ENCODE measurements at places on chromosomes 4 and X. TPM values are rescaled to one million over a fixed set of nuclear protein-coding genes. Genes with fewer than 3 reads are reported as not detected.

Gene CLCN5
- total RNA-seq, result 1.7 TPM

Gene RAB9B
- total RNA-seq, result 0.23 TPM

Gene ZIC3
- not detected for total RNA-seq

Gene HHIP
- 0.84 TPM for total RNA-seq

Gene ATOH1
- total RNA-seq, result not detected

Gene GRIA2
- not detected for total RNA-seq

Gene SMIM43
- 0.29 TPM for total RNA-seq

Gene BEX1
- not detected for total RNA-seq

DNA sequence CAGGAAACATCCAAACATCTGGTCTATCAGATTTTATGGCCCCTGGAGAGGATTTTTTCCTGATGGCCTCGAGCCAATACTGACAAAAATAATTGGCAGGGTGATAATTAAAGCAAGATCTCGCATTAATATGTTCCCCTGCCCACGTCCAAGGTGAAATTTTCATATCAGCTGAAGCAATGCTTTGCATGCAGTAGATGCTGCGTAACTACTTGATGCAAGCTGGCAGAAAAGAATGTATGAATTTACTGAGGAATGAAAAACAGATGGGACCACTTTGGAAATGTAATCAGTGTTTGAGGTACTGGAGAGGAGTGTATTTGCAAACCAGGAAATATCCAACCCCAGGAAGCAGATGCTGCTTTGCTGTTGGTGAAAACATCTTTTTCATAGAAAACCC lies 36.8 kb upstream of the REST start:
- no peak overlapping the region for H3K27ac ChIP-seq
- peaks cover 10% of the 10 kb centered on the region for H3K4me1 ChIP-seq
- no peak overlapping the region for H3K4me3 ChIP-seq
- H3K36me3 ChIP-seq, result no peaks in the 10 kb centered on the region

DNA sequence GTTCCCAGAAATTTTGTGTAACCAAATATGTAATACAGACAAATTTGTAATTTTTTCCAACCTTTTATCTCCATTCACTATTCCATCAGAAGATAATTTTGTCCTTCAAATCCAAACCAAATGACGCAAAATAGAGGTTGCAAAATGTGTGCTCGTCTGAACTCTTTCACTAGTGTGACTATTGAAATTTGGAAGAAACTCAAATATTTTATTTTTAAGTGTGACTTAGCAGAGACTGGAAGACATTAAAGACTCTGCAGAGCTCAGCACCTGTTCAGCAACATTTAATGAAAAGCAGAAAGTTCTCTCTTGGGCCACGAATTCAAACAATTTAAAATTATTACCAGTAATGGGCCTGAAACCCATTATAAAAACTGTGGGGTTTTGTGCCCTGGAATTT lies 30.0 kb upstream of the APELA start:
- no peaks in the 10 kb centered on the region for H3K27me3 ChIP-seq
- no peak for DNase-seq
- H3K4me1 ChIP-seq, result no peaks in the 10 kb centered on the region
- no peak overlapping the region for H3K27ac ChIP-seq

DNA sequence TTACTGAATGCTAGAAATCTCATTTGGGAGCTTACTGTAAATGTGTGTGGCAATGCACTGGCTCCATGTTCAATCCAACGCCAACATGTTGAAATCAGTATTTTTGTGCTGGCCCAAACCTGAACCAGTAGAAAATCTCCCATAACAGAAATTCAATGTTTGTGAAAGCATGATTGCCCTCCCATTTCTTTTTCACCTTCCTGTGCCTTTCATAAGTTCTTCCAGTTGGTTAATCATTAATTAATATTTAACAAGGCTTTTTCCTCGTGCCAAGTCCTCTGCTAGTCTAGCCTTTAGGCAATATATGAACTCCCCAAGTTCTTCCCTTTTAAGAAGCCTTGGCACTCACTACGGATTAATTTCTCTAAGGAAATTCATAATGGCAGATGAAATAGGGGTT lies 1.3 kb upstream of the PLS3 start:
- H3K27ac ChIP-seq, result peak overlapping the region; percentile 90
- H3K27me3 ChIP-seq, result no peaks in the 10 kb centered on the region

GRCh38 chrX:22730542-22730941 lies 269.2 kb upstream of the DDX53 start:
- peaks cover 6% of the 10 kb centered on the region for H3K4me1 ChIP-seq
- DNase-seq, result no peak
- H3K4me3 ChIP-seq, result no peak overlapping the region

DNA sequence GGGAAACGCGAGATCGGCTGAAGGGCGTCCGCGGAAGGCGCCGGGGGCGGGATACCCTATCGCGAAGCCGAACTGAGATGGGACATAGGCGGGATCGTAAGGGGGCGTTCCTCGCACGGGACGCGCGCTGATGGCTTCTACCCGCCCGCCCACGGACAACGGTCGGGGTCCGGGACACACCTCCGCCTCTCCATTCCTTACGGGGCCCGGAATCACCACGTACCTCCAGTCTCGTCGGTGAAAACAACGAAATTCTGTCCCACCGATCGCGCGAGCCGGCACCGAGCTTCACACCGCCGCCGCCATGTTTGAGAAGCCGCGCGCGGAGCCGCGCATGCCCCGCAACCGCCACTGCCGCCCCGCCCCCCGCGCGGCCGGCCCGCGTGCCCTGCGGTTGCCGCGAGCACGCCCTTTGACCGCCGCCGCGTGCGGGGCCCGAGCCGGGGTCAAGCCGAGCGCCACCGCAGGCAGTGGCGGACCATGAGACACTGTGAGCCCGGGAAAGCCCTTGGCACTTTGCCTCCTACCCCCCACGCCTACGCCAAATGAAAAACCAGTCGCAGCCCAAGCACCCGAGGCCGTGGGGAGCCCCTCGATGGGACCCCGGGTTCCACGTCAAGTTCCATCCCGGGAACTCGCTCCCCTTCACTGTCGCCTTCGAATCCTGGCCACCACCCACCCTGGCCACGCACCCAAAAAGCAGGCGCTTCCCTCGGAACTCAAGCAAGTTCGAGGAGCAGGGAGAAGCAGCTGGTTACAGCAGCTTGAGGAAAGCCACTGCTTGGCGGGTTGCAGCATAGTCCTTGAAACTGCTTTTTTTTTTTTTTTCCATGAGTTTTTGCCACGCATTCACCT lies at the start of gene SCML2:
SCML2 (minus strand) TSS at position 320 of the 855 bp plus-strand sequence. CDS start 20,617 bp downstream, outside the sequence.
- H3K27me3 ChIP-seq, result peaks cover 4% of the 10 kb centered on the region
- no peaks in the 10 kb centered on the region for H3K36me3 ChIP-seq
- H3K4me3 ChIP-seq, result peak within 1 kb of the TSS; percentile 88
- H3K27ac ChIP-seq, result peak within 1 kb of the TSS; percentile 84

DNA sequence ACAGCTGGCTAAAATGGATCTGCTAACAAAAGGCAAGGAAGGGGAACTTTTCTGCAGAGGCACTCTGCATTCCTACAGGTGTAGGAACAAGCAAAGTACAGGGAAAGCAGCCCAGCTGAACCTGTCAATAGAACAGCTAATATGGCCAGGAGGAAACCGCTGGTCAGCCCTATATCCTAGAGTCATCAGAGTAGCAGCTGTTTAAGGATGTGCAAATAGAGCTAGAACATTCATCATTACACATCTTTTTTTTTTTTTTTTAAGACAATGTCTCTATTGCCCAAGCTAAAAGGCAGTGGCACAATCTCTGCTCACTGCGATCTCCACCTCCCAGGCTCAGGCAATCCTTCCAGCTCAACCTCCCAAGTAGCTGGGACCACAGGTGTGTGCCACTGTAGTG lies 163.0 kb downstream of the BTC start:
- no peak for DNase-seq
- peaks cover 4% of the 10 kb centered on the region for H3K36me3 ChIP-seq
- H3K4me3 ChIP-seq, result no peak overlapping the region

DNA sequence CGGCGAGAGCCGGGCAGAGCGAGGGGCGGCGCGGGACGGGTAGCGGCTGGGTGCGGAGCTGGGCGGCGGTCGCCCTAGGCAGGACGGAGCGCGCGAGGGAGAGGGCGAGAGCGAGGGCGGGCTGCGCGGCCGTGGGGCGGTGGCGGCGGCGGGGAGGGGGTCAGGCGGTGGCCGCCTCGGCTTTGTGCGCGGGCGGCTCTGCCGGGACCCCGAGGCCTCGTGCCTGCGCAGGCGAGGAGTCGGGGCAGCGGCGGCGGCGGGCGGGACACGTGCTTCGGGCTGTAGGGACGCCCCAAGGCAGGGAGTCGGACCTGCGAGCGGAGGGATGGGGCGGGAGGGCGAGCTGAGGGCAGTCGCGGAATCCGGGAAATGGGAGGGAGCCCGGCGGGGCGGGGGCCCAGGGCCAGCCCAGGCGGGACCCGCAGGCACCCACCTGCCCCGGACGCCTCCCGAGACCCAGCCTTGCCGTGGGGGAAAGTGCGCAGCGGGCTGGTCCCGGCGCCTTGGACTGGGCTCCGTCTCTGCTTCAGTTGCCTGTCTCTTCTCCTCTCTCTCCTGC lies 465 bp downstream of the BMPR1B start:
- DNase-seq, result no peak

DNA sequence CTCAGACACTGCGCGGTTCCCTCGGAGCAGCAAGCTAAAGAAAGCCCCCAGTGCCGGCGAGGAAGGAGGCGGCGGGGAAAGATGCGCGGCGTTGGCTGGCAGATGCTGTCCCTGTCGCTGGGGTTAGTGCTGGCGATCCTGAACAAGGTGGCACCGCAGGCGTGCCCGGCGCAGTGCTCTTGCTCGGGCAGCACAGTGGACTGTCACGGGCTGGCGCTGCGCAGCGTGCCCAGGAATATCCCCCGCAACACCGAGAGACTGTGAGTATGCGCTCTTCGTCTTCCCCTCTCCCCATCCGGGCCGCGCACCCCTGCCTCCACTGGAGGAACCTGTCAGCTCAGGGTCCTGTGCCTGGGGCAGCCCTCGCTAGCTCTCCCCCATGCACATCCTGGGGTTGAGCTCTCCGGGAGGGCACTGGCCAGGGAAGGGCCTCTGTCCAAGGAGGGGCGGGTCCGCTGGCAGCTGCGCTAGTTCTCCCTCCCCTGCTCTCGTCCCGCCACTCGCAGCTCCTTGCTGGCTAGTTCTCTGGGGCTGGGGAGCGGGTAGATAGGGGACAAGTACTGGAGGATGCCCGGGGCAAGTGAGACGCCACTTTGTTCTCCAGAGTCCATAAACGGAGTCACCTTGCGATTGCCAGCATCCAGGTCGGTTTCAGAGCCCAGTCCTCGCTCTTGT lies 2.2 kb downstream of the SLIT2 start:
- peak overlapping the region; percentile 91 for H3K27ac ChIP-seq
- peaks cover 48% of the 10 kb centered on the region for H3K36me3 ChIP-seq
- H3K4me1 ChIP-seq, result peaks cover 59% of the 10 kb centered on the region

- DNase-seq, result no peak
- H3K27ac ChIP-seq, result no peak overlapping the region
- H3K27me3 ChIP-seq, result peaks cover 7% of the 10 kb centered on the region
- H3K4me1 ChIP-seq, result peaks cover 6% of the 10 kb centered on the region
Measured at GRCh38 chrX:48028091-48028490, 21.3 kb downstream of the SPACA5 start.

- H3K4me1 ChIP-seq, result peaks cover 46% of the 10 kb centered on the region
- peaks cover 4% of the 10 kb centered on the region for H3K36me3 ChIP-seq
- no peak overlapping the region for H3K27ac ChIP-seq
- H3K4me3 ChIP-seq, result no peak overlapping the region
Measured at GRCh38 chr4:182922501-182923284, 5.5 kb upstream of the DCTD start.

DNA sequence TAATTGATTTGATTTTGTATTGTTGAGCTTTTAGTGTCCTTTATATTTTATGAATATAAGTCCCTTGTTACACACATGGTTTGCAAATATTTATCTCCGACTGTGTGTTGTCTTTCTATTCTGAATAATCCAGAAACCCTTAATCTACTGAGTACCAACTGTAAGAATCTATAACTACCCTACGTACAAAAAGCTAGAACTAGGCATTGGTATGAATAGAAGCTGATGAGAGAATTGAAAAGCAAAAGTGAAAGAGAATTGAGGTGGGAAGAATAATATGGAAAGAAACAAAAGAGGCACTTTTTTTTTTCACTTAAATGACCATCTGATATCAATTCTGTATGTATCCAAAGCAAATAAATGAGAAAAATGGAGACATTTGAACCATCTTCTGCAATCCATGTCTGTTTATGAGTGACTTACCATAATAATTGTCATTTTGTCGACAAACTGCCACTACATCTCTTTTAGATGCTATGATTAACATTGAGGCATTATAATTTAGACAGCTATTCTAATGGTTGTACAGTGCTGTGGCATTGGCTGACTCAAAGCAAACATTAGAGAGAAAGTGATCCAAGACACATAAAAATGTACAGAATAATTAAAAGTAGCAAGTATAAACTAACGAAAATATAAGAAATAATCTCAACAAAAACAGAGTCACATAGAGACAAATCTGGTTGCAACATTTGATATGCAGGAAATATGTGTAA lies 1516.6 kb upstream of the AGA start:
- H3K36me3 ChIP-seq, result peaks cover 10% of the 10 kb centered on the region
- H3K27ac ChIP-seq, result no peak overlapping the region
- no peaks in the 10 kb centered on the region for H3K4me1 ChIP-seq
- no peak overlapping the region for H3K4me3 ChIP-seq
- H3K27me3 ChIP-seq, result peaks cover 2% of the 10 kb centered on the region

- no peak overlapping the region for H3K4me3 ChIP-seq
- peaks cover 9% of the 10 kb centered on the region for H3K4me1 ChIP-seq
- H3K27me3 ChIP-seq, result peaks cover 3% of the 10 kb centered on the region
- H3K27ac ChIP-seq, result no peak overlapping the region
- peaks cover 10% of the 10 kb centered on the region for H3K36me3 ChIP-seq
Measured at GRCh38 chr4:48546336-48546735, 56.3 kb downstream of the ZAR1 start.

DNA sequence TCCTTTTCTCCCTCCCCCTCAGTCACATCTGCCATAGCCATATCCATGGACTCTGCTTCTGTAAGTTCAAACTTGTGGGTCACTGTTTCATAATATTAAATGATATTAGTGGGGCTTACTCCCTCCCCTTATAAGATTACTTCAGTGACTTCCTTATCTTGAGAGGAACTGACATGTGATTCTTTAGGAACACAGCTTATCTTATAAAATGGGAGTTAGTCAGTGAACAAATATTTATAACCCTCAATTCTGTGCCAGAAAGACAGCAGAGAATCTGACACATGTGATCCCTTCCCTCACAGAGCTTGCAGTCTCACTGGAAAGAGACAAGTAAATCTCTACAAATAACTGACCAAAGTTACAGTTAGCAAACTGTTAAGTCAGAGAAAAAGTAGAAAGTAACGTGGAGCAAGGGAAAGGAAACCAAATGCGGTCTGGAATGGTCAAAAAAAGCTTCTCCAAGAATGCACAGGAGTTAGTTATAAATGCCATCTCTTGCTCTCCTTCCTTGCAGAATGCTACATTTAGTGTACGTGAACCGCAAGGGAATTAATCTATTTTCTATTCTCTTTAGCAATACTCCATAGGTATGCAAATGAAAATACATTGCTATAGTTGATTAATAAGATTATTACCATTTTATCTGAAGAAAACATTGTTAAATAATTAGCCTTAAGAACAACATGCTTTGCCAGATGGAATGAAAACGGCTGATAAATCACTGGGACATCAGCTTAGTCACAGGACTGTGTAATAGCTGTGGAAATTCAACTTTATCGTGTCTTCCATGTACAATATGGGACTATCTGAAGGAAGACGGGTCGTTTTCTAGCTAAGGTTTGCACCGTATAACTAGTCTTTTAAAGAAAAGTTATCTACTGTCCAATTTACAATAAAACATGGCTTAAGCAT lies 29.0 kb downstream of the SGMS2 start:
- peak overlapping the region; percentile 65 for H3K4me3 ChIP-seq
- peak overlapping the region; percentile 51 for H3K27ac ChIP-seq
- peak; percentile 13 for DNase-seq
- H3K36me3 ChIP-seq, result no peaks in the 10 kb centered on the region
- no peaks in the 10 kb centered on the region for H3K27me3 ChIP-seq

- H3K4me1 ChIP-seq, result no peaks in the 10 kb centered on the region
- H3K27ac ChIP-seq, result no peak overlapping the region
- no peaks in the 10 kb centered on the region for H3K36me3 ChIP-seq
- no peak overlapping the region for H3K4me3 ChIP-seq
- no peak for DNase-seq
Measured at GRCh38 chrX:122091571-122091970, 1044.2 kb downstream of the GLUD2 start.
